ENCODE measurements at places on chromosomes 1 and 21.

GRCh38 chr1:229536982-229537381 is 21.5 kb downstream of the ABCB10 start:
- DNase-seq = no peak

DNA sequence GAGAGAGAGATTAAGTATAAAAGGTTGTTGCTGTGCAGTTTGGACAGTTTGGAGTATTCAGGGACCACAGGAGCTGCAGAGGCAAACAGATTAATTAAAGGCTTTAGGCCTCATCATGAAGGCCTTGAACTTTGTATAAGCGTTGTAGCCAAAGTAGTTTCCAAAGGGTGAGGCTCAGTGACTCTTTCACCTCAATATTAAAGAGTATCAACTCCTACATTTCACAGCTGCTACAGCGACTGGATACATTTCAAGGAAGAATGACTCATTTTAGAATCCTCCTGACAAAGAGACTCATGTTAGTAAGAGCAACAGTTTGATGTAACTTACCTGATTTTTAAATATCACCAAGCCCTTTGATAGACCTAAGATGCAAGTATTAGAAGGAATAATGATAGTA is 355.5 kb downstream of the HLX start:
- DNase-seq = no peak

- no peak for DNase-seq
These were observed 135.2 kb downstream of the PSMG1 start for GRCh38 chr21:39048064-39048463.

- DNase-seq = no peak
These were observed 774.1 kb upstream of the B3GALT2 start for GRCh38 chr1:193960499-193960898.
